Endothelial cell (in vitro differentiated cells): ENCODE measurements at places on chromosomes 12 and 14.

DNA sequence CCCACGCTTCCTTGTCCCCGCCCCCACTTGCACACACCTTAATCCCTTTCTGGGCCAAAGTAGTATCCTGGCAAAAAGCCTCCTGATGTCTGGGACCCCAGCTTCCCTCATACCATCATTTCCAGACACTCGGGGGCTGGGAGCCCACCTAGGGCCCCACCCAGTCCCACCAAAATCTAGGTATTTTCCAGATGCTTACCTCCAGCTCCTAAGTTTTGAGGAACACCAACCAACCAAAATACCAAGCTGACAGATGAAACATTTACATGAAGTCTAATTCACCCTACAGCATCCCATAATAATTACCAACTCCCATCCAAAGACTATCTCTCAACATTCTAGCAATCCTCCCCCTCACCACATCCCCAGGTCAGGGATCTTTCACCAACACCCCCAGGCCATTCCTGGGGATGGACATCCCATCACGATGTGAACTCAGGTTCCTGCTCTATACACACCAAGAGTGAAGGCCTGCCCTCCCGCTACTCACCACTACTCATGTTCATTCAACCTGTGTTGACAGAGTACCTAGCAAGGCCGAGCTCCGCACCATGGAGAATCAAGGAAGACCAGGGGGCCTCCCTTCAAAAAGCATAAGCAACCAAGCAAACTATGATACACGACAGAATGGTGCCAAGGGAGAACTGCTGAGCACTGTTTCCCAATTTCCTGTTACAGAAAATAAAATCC lies 1.6 kb upstream of the CHD4 start:
- no peak for DNase-seq

DNA sequence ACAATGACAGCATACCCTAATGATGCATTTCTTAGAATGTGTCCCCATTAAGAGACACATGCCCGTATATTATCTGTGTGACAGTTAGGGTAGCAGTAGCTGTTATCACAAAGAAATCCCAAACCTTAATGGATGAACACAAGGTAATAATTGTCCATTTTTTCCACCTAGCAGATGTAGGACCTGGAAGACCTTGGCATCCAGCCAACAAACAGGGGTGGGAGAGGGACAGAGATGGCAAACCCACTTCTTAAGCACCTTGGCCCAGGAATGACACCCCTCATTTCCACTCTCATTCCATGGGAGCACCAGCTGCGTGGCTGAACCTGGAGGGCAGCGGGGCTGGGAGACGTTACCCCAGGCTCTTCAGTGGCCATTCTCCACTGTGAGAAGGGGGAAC lies 679.0 kb downstream of the AACS start:
- no peak for DNase-seq

- no peak for DNase-seq
These were observed 21.7 kb upstream of the KICS2 start for GRCh38 chr12:64243809-64244208.

DNA sequence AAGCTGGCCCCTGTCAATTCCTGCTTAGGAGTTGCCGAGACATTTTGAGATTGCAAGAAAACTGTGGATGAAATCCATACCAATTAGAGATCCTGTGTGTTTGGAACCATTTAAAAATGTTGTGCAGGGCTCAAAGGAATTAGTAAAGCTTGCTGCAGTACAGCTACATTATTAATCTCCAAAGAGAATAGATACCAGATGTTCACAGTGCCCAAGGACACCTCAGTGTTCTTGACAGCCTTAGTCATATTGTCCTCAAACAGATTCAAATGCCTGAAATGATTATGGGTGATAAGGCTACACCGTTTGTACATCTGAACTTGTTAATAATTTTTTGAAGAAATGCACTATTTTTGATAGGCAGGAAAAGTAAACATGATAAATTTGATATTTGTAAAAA lies 164.6 kb downstream of the MSRB3 start:
- DNase-seq: no peak

DNA sequence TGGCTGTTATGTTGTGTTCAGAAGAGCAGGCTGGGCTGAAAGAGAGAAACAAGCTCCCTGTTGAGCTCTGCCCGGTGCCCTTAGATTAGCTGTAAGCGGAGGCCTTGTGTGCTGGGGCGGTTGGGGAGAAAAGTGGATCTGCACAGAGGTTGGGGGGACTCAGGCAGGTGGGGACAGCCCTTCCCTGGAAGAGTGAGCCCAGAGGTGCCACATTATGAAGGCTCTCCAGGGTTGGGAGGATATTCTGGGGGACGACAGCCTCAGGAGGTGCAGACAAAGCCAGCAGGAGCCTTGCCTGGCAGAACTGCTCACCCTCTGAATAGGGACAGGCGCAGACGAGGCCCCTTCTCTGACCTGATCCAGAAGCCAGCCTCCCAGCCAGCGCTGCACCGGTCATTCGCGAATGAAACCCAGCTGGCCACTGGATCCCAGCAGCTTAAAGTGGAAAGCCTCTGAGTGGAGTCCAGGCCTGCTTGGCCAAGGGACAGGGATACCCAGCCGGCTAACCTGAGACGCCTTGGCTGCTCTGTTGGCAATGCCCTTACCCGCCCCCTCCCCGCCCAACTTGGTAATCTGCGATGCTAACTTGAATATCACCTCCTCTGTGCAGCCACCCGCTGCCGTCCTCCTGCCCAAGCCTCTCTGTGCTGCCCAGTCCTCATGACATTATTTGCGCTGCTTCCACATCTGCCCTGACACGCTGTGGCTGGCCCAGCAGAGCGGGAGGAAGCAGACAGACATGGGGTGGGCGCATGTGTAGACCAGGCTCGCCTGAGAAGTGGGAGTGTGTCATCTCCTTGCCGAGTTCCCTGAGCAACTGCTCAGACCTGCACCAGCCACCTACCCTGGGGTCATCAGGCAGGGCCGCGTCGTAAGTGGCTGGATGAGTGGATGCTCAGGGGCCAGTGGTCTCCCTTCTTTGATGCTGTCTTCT lies 5.6 kb downstream of the HIP1R start:
- no peak for DNase-seq
